ENCODE measurements at places on chromosomes 5 and 9. TPM values are rescaled to one million over a fixed set of nuclear protein-coding genes. Genes with fewer than 3 reads are reported as not detected.

Gene NPR3
- total RNA-seq = 0.05 TPM

Gene ENTR1
- 57.2 TPM for total RNA-seq

DNA sequence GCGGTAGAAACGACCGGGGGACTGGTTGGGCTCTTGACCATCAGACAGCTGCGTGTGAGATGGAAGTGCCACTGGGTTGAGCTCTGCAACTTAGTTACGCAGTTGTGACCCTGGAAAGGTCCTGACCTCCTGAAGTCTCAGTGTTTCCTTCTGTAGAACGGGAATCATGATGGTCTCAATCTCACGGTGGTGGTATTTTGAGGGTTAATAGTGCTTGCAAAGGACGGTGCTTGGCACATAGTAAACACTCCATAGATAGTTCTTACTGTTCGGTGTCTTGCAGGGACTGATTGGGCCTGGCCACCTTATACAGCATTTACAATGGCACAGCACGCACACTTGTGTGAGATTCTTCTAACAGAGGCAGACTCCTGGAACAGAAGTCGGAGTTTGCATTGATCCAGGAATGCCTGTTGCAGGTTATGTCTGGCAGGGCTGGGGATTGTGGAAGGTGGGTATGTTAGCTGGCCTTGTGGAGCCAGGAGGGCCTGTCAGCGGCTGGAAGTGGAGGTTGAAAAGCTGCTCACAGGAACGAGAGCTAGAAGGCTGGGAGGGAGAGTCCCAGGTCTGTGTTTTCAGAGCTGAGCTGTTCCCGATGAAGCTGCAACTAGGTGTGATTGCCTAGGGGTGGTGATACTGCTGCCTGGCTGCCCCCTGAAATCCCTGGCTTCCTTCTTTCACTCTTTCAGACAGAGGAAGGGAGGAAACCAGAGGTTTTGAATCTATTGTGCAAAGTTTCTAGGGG lies 962 bp upstream of the TXN start:
- DNase-seq = peak; percentile 51

DNA sequence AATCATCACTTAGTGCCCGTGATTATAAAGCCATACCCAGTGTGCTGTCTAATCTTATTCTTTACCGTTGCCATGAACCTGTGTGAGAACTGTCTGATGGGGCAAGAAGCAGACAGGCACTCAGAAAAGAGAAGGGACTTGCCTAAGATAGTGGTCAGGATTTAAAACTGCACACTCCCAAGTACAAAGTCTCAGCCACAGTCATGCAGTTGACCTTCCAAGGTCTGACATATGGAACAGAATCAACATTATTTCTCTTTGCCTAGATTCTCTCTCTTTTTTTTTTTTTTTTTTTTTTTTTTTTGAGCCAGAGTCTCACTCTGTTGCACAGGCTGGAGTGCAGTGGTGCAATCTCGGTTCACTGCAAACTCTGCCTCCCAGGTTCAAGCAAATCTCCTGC lies 1.9 kb upstream of the PPP2CA start:
- no peak for DNase-seq

DNA sequence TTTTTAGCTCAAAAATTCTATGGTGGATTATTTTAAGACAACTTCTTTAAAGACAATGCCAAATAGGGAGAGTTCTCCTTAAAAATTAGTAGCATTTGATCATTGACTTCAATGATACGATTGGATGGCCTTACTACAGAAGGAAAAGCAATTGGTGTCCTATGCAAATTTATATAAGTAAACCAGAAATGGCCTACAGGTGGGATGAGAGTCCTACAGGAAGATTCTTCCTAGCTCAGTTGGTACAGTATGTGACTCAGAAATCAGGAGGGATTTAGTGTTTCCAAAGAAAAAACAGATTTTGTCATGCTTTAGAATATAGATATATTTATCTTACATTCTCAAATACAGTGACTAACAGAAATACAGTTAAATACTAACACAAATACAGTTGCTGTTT lies 6.5 kb downstream of the ANKRA2 start:
- DNase-seq = no peak

DNA sequence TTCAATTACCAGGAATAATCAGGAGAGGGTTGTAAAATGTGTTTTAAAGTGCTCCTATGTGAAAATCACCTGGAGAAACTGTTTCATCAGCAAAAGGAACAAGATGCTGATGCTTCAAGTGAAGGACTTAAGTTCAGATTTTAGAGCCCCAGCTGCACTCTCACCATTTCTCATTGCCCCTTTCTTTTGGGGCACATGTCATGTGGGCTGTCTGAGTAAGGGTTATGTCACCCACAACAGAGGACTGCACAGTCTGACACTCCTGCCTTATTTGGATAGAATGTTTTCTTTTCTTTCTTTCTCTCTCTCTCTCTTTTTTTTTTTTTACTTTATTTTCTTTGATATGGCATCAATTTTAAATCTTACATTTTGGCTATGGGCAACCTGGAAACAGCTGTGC lies 204.1 kb upstream of the EFNA5 start:
- peak; percentile 10 for DNase-seq

DNA sequence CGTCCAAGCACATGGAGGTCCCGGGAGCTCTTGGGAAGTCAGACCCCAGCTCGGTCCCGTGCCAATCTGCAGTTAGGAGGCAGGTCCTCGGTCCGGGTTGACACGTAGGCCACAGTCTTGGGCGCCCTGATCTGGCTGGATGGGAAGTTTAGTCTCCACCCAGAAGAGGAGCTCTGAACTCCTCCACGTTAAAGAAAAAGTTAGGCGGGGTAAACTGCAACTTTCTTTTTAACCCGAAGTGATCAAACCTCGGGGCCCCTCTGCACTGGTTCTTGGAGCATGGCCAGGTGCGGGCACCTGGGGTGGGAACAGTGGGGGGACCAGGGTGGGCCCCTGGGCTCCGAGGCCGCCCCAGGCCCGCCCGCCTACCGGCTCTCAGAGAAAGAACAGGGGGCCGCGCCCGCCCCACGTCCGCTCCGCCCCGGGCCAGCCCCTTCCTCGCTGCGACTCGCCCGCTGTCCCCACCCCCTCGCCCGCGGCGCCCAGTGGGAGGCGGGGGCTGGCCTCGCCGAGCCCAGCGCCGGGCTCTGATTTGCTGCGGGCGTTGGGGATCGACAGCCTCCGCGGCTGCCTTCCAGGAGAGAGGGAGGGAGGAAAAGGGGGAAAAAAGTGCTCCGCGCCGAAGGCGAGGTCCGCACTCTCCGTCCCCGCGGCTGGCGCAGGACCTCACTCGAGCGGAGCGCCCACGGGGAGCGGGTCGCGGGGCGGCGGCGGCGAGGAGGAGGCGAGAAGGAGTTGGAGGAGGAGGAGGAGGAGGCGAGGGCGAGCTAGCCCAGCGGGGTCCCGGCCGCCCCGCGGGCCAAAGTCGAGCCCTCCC lies at the start of gene COL5A1:
COL5A1 (plus strand) TSS at position 631 of the 817 bp plus-strand sequence. CDS start 385 bp downstream, outside the sequence.
- DNase-seq = peak; percentile 62

DNA sequence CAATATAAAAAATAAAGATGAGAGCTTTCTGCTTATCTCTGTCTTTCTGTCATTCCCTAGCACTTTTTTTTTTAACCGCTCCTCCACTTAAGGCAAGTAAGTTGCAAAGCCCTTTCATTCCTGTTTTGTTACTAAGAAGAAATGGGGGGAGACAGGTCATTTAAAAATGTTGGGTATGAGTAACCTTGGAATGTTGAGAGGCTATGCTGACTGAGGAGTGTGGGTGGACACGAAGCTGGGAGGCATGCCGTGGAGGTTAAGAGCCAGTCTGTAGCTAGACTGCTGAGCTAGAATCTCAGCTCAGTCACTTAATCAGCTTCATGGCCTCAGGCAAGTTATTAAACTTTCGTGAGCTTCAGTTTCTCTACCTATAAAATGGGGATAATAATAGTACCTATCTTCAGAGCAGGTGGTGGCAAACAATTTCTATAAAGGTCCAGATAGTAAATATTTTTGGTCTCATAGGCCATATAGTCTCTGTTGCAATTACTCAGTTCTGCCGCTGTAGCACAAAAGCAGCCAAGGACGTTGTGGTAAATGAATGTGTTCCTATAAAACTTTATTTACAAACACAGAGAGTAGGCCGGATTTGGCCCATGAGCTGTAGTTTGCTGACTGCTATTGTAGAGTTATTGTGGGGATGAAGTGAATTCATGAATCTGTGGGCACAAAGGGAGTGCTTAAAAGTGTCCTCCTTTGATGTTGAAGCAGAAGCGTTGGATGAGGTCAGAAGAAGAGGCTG lies 220.0 kb downstream of the GABBR2 start:
- DNase-seq = no peak

DNA sequence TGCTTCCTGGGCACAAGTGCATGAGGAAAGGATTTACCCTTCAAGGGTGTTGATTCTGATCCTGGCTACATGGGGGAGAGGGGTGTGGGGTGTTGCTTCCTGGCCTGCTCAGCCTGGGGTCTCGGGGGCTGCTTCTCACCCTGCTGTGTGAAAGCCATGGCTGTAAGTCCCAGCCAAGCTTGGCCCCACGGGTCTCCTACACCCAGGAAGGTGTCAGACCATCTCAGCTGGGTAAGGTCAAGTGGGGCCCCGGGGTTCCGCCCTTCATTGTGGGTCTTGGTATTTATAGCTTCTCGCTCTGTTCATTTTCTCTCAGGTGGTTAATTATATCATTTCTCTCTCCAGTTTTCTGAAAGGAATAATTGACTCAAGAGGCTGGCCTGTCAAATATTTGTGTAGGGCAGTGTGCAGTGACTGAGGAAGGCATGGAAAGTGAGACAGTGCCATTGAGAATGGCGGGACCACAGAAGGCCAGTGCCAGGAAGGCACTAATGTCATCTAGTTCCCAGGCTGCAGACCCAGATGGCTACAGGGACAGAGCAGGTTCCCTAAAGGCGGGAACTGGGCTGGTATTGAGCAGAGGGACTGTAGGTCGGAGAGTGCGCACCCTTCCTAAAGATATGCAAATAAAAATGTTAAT lies 126.0 kb downstream of the FOXD1 start:
- no peak for DNase-seq

All from activated CD4-positive, alpha-beta T cell treated with anti-CD3 and anti-CD28 coated beads for 36 hours (primary cell).